ENCODE measurements at places on chromosomes 2 and 18.

DNA sequence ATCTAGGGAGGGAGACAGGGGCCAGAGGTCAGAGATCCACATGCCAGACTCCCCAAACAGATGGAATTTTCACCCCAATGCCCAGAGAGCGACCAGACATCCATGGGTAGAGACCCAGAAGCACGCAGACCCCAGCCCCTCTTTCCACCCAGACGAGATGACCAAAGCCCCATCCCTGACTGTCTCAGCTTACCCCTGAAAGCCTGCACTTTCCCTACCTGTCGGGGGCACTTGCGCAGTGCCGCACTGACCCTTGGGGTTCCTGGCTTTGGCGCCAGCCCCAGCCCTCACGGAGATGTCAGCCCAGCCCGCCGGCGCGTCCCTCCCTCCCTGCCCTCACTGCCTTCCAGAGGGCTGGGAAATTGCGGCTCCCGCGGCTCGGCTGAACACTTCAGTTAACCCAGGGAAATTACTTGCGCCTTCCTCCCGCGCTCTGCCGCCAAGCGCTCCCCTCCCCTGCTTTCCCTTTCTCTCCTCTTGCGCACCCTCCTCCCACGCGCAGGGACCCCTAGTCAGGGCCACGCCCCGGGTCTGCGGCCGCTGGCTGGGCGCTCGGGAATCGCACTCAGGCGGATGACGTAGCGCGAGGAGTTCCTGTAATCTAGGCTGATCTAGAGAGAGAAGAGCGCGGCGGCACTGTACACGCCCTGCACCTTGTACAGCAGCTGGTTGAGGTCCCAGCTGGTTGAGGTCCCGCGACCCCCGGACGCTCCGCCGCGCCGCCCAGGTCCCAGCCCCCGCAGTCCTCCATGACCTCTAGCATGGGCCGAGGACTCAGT lies 12.0 kb downstream of the ALPG start:
- DNase-seq, result peak; percentile 75

DNA sequence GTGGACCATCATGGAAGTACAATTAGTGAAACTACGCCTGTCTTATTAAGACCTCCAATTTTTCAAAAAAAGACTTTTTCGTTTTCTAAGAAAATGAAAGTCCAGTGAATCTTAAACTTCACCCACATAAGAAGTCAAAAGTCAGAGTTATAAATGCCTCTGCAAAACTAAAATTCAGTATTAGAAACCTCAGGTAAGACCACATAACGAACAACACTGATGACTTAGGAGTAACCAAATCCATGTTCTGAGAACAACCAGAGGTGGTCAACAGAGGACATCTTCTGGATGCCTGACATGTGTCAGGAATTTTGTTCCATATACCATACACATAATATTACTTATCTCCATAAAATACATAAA lies 62.4 kb downstream of the RPL31 start:
- no peak for DNase-seq

GRCh38 chr2:23530909-23531276 lies 145.9 kb downstream of the KLHL29 start:
- no peak for DNase-seq

GRCh38 chr2:150528861-150529801 lies 41.7 kb upstream of the RND3 start:
- DNase-seq, result no peak

- no peak for DNase-seq
These were observed 105.5 kb downstream of the GRB14 start for GRCh38 chr2:164515734-164516133.

- peak; percentile 53 for DNase-seq
These were observed 124.9 kb downstream of the RDH14 start for GRCh38 chr2:18435426-18436037.

GRCh38 chr2:136086253-136087016 lies 31.5 kb downstream of the CXCR4 start:
- no peak for DNase-seq

DNA sequence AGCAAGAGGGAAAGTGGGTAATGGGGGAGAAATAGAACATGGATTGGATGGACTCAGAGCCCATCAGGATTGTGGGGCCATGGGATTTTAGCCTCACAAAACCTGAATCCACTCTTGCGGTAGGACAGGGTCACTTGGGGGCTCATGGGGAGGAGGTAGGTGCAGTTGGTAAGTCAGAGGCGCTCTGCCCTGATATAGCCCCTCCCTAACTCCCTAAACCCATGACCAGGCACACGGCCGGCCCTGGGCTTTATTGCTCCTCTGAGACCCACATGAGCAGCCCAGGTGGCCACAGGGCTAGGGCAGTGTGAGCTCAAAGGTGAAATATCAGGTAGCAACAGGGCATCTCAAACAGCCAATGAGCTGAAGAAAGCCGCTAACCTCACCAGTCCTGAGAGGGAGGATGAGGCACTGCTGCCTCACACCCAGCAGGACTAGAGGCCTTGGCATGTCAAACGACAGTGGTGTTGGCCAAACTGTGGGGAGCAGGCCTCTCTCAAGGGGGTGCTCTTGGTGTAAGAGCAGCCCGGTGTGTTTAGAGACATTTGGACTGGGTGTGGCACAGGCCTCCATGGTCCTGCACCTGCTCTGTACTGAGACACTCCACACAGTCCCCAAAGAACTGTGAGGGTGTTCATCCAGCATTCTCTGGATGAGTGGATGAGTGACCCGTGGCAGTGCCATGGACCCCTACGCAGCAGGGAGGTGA lies 90.8 kb upstream of the HS6ST1 start:
- DNase-seq, result no peak

- no peak for DNase-seq
These were observed 24.2 kb upstream of the MCFD2 start for GRCh38 chr2:46939626-46940359.

DNA sequence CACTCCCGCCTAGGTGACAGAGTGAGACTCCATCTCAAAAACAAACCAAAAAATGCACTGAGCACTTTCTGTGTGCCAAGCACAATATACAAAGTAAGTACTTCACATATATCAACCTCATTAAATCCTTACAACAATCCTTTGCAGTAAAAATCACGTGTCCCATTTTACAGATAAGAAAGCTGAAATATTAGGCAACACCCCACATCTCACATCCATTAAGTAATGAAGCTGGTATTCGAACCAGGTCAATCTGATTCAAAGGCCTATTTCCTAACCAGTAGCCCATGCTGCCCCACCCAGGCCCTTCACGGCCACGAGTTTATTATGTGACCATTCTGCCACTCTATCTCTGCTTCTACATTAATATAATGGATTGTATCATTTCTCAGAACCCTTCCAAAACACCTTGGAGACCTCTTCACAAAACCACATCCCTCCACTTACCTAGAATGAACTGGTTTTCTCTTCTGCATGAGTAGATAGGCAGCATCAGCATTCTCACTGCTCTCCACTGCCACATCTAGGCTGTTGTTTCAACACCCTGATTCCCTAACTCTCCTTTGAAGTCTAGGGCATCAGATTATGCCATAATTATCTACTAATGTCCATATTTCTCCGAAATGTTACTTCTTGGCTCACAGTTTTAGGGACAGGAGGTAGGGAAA lies 3.1 kb upstream of the EXOC6B start:
- DNase-seq, result no peak

GRCh38 chr2:197851451-197851850 lies 47.1 kb downstream of the PLCL1 start:
- no peak for DNase-seq

GRCh38 chr2:126822921-126823320 lies 75.8 kb upstream of the TEX51 start:
- DNase-seq, result no peak

GRCh38 chr2:119147776-119148715 lies 10.5 kb downstream of the C1QL2 start:
- no peak for DNase-seq

GRCh38 chr18:69943021-69943420 lies 4.7 kb downstream of the CD226 start:
- no peak for DNase-seq

DNA sequence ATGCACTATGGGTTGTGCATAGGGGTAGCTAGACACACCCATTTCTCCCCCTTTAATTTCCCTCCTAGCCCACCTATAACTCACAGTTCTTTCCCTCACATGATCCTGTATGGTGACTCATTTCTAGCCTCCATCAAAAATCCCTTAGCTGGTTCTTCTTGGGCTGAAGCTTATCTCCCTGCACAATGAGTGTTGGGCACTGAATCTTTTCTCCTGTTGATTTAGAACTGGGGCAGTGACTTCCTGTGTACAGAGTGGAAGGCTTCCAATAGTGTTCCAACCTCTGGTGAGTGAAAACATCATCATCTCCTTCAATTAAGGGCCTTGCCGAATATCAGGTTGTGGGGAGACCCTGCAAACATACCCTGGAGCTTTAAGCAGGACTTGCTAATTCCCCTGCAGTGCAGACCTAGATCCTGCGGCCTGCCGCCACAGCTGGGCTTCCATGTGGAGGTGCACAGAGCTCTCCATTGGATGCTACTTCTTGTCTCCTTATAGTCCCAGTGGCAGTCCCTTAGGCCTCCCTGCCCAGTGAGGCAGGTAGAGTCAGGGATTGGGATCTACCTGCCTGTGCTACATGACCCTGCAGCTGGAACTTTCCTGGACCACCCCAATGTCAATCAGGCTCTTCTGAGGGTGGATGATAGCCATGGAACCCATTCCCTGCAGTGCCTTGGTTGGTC lies 121.8 kb downstream of the PLB1 start:
- no peak for DNase-seq

- no peak for DNase-seq
These were observed 192.1 kb downstream of the MGAT5 start for GRCh38 chr2:134445985-134446382.

DNA sequence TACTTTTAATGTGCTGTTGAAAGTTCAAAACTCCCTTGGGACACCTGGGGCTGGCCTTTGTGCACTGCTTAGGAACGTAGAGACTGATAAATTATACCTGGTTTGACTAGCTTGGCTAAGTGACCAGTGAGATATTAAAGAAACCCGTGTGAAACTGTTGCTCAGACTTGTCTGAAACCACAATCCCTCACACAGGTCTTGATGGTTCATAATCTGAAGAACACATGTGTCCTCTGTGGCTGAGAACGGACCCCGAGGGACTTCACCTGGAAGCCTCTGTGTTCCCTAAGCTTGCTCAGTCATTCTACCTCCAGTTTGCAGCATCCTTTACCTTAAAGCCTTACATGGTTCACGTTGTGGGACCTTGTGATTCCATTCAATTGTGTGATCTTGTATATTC lies 218.8 kb downstream of the CBLN2 start:
- DNase-seq, result no peak

- no peak for DNase-seq
These were observed 5.4 kb upstream of the IL1R2 start for GRCh38 chr2:101986376-101986775.

- DNase-seq, result peak; percentile 20
These were observed 69.7 kb downstream of the FHOD3 start for GRCh38 chr18:36366994-36367839.

DNA sequence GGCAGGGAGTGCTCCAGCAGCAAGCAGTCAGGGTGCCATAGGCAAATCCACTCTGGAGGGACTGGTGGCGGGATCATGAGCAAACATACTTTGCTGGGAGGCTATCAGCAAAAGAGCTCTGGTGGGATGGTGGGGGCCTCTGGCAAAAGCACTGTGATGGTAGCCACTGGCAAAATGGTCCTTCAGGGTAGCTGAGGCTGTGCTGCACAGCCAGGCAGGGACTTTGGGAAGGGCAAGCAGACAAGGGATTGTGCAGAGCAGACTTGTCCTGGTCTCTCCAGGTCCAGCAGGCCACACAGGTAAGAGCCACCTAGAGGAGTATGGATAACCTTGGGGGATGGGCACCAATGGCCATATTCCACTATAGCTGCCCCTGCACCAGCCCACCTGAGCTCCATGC lies 129.4 kb upstream of the OTOS start:
- no peak for DNase-seq

DNA sequence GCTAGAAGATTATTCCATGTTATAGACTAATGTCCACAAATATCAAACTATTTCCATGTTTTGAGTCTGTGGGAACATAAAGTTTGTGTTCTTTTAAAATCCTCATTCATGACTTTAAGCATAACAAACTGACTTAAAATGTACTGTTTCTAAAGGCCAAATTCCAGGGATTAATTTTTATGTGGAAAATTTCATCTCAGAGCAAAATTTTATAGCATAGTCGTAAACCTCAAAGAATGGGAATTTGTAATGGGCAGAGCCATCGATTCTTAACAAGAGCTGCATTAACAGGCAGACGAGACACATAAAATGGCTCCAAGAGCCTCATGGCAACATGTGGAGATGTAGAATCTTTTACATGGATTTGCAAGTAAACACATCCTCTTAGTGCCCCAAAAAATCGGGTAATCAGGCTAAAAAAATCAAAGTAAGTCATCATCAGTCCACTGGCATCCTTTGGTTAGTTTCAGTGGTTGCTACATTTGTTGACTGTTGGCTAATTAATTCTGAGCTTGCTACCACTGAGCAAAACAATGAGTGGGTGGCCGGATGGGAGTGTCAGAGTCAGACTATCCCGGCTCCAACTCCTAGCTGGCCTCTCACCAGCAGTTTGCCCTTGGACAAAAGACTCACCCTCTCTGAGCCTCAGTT lies 119.6 kb downstream of the FAM210A start:
- DNase-seq, result no peak

GRCh38 chr2:140023291-140023690 lies 1243.1 kb upstream of the NXPH2 start:
- no peak for DNase-seq

DNA sequence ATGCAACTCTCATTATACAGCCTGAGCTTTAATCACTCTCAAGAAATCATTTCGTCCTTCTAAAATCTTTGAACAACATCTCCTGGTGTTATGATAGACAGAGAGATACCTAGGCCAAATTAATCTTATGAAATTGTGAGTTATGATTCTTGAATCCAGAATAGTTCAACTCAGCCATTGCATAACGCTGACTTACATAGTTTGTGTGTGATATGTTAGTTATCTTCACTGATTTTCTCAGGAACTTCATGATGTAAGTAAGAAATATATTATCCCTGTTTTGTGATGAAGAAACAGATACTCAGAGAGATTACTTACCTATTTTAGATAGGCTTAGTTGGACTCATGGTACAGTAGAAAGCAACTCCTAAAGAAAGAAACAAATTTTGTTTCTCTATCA lies 684.4 kb downstream of the ZEB2 start:
- DNase-seq, result no peak

- no peak for DNase-seq
These were observed 86.3 kb downstream of the FSHR start for GRCh38 chr2:49067971-49068370.

- DNase-seq, result no peak
These were observed 140.0 kb upstream of the CYP1B1 start for GRCh38 chr2:38215993-38216392.

- peak; percentile 50 for DNase-seq
These were observed 626 bp downstream of the CAPN10 start for GRCh38 chr2:240586919-240587800.

DNA sequence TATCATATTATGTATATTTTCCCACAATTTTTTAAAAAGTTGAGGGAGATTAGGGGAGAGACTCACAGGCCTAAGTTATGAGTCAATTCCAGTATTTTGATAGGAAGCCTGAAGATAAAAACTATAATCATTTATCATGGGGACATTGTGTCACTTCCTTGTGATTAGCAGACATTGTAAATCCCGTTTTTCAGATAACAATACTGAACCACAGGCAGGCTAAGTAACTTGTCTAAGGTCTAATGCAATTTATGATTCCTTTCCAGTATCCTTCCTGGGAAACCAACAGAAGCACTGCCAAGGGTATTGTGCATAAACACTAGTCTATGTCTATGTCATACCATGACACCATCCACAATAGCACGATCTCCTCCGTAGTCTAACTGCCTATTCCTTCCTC lies 235.2 kb upstream of the PIK3C3 start:
- no peak for DNase-seq

All from nephron progenitor cell (in vitro differentiated cells).